AG08396 (cell line): ENCODE measurements at places on chromosomes 3 and 15.

- no peak for DNase-seq
Observed at GRCh38 chr3:50236484-50237132, 604 bp downstream of the GNAI2 start.

DNA sequence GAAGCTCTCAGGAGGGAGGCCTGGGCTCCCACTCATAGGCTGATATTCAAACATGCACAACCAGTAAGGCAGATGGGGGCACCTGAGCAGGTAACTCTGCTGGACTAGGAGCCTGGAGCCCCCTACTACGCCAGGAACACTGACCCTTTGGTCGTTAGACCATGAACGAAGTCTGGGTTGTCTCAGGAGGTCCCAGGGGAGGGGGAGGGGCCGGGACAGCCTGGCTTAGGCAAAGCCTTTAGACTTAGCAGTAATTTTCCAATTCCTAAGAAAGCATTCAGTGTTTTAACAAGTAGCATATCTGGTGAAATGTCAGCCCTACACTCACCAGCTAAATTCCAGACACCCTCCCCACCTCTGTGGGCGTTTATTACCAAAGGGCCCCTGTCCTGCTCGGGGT is 67.4 kb upstream of the ST8SIA2 start:
- DNase-seq, result no peak

GRCh38 chr15:76932135-76932966 is 802 bp downstream of the RCN2 start:
- DNase-seq, result no peak

- DNase-seq, result no peak
Observed at GRCh38 chr3:55895897-55896566, 408.9 kb upstream of the WNT5A start.

GRCh38 chr3:127988770-127989557 is 63.3 kb upstream of the SEC61A1 start:
- no peak for DNase-seq

DNA sequence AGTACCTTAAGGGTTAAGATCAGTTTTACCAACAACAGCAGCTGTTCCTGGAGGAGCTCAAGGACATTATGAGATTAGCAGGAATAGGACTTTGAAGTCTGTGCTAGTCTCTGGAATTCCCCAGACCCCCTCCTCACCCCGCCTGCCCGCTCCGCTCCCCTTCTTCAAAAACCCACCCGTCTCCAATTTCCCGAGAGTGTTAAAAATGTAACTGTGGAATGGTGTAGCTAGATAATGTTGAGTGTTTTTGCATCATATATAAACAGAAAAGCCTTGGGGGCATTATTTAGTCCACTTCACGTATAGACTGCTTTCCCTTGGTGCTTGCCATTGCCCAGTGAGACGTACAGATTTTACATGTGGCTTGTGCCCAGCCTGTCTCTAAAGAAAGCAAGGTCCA is 65.0 kb upstream of the SEMA6D start:
- no peak for DNase-seq

DNA sequence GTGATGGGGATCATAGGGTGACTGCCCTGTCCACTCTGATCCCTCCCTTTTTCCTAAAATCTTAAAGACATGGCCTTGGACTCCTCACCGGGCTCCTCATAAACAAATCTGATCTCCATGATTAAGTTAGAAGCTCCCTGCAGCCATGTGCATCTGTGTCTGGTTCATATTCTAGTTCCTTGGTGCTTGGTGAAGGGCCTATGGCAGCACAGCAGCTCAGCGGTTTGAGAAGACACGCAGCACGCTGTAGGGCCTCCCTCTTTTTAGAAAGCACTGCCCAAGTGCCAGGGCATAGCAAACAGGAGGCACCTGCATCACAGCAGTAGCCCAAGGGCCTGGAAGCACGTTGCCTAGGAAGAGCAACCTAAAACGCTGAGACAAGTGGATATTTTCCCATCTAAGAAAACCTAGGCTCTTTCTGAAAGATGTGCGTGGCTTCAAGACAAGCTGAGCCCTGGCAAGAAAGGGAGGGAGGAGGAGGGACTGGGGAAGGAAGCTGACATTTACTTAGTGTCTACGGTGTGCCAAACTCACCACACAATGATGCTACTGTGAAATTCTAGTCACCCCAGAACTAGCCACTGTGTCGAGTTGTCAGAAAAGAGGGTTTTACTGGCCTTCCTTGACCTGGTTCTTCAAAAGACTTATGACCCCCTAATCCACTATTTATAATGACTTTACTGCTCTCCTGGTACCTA is 14.9 kb upstream of the ULK3 start:
- no peak for DNase-seq

DNA sequence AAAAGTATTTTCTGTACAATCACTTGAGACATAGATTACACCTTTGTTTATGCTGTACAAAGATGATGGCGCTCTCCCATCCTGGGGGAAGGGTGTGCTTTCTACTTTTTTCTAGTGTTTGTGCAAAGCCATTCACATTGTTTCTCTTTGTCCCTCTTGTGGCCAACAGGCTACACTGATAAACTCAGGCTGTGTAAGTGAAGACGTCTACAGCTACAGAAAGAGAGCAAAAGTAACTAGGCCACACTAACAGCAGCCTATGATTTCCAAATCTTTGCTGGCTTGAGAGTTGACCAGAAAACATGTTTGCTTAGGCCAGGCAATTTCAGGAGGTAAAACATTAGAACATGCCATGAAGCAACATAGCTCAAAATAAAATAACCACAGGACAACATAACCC is 75.1 kb downstream of the FOXB1 start:
- no peak for DNase-seq

GRCh38 chr3:159829539-159830227 is 159.0 kb upstream of the IL12A start:
- DNase-seq, result peak; percentile 48
